Right cardiac atrium (tissue), 5 donors: ENCODE measurements at places on chromosomes 3 and 15. TPM values are rescaled to one million over a fixed set of nuclear protein-coding genes. Genes with fewer than 3 reads are reported as not detected.

GRCh38 chr15:38782156-38782555, 217.5 kb upstream of the RASGRP1 start:
- no peak for DNase-seq

- DNase-seq, result no peak
These were observed 31.3 kb downstream of the IL1RAP start for GRCh38 chr3:190545191-190545590.

Gene ARHGEF26
- 7.5 TPM for total RNA-seq

DNA sequence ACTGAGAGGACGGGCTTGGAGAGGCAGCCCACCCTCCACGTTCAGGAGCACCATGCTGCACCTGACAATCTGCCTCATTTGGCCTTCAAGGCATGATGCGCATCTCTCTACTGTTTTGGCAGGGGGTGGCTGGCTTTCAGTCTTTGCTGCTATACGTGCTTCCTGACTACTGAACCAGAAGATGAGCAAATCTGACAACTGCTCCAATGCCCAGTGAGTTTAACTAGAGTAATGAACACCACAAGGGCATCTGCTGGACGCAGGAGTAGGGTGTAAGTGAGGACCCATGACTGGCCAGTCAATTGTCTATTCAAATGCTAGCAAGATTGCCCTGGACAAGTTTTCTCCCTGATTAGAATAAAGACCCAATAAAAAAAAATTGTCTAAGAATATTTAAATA, 335.7 kb downstream of the MAGI1 start:
- no peak for DNase-seq

- DNase-seq, result peak; percentile 68
These were observed 139.3 kb downstream of the FOXP1 start for GRCh38 chr3:71444028-71444860.

Gene PLS1
- total RNA-seq, result 1.3 TPM

GRCh38 chr3:65196663-65197062, 508.9 kb upstream of the ADAMTS9 start:
- DNase-seq, result no peak

GRCh38 chr3:142950972-142951371, 12.5 kb downstream of the PAQR9 start:
- DNase-seq, result no peak

DNA sequence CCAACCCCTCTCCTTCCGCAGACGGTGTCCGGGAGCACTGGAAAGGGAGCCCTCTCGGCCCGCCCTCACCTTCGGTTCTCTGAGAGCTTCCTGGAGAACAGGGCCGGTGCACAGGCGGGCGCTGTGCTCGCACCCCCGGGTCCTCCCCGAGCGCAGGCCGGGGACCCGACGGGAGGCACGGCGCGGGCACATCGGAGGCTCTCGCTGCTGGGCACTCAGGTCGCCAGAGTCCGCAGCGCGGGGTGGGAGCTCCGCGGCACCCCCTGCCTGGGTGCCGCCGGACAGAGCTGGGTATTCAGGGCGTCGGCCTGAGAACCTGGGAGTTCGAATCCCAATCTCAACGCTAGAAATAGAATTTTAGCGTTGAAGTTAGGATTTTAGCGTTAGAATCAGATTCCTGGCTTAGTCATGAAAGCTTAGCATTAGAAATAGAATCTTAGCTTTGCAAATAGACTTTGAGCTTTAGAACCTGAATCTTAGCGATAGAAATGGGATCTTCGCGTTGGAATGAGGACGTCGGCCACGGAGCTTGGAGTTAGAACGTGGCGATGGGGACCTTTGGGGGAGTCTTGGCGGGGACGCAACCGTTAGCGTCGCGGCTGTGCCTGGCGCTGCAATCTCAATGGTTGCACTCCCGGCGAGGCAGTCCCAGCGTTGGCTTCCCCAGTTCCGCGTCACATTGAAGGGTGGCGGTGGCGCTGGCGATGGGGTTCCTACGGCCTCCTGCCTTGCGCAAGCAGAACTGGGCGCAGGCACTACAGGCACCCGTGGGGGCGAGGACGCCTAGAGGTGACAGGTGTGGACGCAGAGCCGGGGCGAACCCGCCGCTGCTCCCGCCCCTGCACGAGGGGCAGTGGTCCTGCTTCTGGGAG, 549 bp downstream of the TRH start:
- DNase-seq, result peak; percentile 75

DNA sequence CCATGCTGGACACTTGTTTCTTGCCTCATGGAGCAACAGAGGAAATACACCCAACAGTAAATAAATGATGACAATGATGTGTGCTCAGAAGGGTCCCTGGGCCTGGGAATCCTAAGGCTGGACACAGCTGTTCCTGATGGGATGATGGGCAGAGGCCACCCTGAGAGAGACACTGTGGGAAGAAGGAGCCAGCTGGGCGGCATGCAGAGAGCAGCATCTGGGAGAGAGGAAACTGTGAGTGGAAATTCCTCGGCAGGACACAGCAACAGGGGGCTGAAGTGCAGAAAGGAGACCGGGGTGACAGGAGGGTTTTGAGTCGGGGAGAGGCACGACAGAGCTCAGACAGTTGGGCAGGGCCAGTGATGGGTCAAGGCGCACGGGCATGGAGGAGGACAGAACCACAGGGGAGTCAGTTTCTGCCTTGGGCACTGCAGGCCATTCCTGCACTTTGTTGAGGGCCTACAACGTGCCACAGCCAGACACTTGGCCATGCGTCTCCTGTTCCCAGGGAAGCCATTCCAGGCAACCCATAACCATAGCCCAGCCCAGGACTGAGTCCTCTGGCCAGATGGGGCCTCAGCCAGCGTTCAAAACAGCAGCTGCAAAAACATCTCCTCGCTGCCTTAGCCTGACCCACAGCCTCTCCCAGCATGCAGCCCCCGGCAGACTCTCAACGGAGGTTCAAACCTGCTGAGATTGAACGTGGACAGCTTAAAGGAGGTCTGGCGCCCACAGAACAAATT, 36.7 kb upstream of the SLC6A1 start:
- DNase-seq, result peak; percentile 78

- no peak for DNase-seq
These were observed 25.9 kb upstream of the SLC6A6 start for GRCh38 chr3:14376348-14377043.

Gene SLC22A14
- total RNA-seq, result 0.14 TPM

DNA sequence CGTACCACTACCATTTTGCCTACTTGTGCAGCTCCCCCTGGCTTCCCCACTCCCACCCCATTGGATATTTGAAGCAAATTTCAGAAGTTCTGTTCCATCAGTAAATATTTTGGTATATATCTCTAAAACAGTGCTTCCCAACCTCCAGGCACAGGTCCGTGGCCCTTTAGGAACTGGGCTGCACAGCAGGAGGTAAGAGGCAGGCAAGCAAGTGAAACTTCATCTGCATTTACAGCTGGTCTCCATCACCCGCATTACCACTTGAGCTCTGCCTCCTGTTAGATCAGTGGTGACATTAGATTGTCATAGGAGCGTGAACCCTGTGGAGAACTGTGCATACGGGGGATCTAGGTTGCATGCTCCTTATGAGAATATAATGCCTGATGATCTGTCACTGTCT, 97.2 kb upstream of the LRRFIP2 start:
- no peak for DNase-seq

DNA sequence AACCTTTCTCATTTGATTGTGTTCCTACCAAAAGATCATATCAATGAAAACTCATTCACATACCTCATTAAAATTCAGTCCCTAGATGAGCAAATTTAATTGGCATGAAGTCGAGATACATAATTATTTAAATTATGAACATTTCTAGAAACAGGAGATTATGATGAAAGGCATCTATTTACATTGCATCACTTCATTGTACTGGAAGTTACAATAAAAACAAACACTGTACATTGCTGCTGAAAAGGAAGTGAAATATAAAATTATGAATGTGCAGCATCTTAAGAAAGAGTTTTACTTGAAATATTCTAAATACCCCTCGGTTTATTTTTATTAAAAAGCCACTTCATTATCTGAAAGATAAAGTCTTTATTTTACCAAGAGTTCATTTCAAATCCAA, 163.4 kb upstream of the ZNF385D start:
- no peak for DNase-seq

DNA sequence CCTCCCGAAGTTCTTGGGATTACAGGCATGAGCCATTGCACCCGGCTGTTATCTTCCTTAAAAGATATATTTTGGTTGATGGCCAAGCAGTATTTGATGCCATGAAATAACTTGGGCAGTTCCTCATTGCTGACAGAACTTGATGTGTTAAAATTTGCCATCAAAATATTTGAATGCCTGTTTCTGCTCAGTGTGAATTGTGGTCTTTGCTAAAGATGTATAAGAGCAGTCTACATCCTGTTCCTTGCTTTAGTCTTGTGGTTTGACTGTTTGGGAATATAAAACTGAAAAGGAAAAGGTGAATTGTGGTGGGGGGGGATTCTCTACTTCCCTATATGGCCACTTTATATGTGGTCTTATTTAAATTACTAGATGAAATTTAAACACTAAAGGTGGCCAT, 14.0 kb downstream of the TRIM71 start:
- no peak for DNase-seq

Gene CISH
- 10.2 TPM for total RNA-seq

- peak; percentile 100 for DNase-seq
These were observed at the start of the genes DPH3 and OXNAD1 for GRCh38 chr3:16264708-16265454. Gene DPH3 (minus strand): TSS chr3:16264943. CDS start chr3:16264876, 67 bp downstream. Gene OXNAD1 (plus strand): TSS chr3:16265212. CDS start chr3:16270953, 5,741 bp downstream.

DNA sequence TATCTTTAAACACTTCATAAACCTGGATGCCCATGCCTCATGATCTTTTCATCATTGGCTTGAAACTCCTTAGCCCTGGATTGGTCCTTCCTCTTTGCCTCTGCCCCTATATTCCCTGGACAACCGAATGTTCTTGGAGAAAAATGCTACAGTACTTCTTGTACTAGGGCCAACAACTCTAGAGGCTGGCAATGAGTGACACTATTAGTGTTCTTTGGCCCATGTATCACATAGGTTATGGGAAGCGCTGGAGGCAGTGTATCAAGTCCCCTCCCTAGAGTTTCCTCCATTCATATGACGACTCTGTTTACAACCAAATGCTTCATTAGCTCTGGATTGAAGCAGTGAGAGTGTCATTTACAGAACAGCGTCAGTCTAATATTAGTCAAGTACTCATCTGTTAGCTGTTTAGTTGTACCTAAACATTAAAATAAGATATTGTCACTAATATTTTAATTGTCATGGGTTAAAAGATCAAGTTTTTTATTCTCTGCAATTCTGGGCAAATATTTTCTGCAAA, 66.4 kb upstream of the MYO5C start:
- DNase-seq, result no peak

Gene RASGRP1
- total RNA-seq, result 1.4 TPM

DNA sequence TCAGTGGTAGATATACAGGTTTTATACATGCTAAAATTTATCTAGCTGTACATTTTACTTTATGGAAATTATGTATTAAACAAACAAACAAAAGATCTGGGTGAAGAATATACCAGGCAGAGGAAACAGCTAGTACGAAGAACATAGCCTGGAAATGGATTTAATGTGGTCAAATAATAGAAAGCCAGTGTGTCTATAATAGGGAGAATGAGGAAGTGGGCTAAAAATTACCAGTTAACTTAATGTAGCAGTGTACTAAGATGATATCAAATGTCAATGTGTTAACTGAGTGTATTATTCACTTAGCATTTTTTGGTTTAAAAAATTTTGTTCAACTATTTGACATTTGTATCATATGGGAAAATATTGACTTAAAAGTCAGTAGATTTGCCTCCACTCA, 22.8 kb upstream of the SLC15A2 start:
- no peak for DNase-seq

- DNase-seq, result peak; percentile 73
These were observed 76.9 kb downstream of the RHCG start for GRCh38 chr15:89419370-89419984.

DNA sequence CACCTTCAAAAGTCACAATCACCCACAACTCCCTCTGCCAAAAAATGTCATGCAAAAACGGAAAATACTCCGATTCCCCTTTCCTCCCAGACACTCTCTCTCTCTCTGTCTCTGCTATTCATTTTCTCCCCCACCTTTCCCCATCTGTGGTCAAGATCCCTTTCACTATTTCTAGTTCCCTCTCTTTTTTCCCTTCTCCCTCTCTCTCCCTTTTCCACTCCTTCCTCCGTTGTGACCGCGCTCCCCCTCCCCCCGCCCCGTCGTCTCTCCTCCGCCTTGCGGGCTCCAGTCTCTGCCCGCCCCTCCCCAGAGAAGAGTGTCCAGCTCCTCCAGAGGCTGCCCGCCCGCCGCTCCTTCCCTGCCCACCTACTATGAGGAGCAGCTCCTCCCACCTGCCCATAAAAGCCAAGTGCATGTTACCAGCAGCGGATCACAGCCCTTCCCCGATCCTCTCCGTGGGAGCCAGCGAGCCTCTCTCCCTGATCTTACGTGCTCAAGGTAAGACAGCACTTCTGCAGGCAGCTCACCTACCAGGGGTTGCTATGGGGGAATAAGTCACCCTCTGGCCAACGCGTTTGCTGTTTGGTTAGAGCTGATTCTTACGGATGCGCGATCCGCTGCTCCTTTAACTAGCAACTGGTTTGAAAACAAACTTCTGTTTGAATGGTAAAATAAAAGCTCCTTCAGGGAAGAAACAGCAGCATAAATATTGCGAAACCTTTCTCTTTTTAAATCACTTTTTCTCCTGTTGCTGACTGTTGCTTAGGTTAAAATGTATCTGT, at the start of gene COL8A1:
Gene COL8A1 (plus strand): TSS at position 428 of the 782 bp plus-strand sequence. CDS start 152,089 bp downstream, outside the sequence.
- peak; percentile 85 for DNase-seq

DNA sequence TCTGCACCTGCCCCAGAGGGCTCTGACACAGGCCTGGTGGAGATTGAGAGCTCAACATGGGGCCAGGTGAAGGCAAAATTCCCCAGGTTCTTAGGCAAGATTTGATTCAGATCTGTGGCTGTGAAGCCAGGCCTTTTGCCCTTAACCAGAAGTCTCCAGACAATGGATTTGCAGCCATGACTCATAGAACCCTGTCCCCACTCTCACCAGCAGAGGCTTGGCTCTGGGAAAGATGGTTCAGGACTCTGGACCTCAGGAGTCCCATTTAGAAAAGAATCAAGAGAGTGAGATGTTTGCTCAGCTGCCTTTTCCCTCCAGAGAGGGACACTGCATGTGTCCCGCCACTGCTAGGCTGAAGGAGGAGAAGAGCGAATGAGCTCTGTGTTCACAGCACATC, 361.4 kb upstream of the ICE2 start:
- DNase-seq, result no peak

DNA sequence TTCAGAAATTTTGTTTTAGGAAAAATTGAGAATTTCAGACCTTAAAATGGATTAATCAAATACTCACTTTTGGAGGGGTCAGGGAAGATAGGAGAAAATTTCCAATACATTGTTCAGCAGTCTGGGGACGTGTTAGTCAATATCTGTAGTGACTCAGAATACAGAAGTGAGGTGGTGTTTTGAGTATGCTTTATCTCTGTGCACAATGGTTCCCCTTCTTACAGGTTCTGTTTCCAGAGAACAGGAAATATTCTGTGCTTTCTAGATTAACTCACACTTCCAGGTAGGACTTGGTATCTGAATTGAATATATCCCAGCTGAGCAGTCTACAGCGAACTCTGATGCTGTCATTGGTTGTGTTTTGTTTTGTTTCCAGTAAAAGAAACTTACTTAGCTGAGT, 30.7 kb upstream of the CCDC54 start:
- DNase-seq, result no peak

- DNase-seq, result no peak
These were observed 5.0 kb downstream of the BCL2A1 start for GRCh38 chr15:79965846-79966630.
